ENCODE measurements at places on chromosomes 1 and 21.

DNA sequence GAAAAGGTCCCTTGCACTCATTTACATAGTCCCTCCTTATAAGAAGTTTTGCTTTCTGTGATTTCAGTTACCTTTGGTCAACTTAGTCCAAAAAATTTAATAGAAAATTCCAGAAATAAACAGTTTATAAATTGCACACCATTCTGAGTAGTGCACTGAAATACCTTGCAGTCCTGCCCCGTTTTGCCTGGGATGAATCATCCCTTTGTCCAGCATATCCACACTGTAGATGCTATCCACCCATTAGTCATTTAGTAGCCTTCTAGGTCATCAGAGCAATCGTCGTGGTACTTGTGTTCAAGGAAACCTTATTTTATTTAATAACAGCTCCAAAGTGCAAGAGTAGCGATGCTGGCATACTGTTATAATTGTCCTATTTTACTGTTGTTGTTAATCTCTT is 38.0 kb downstream of the SPRTN start:
- no peak for DNase-seq

DNA sequence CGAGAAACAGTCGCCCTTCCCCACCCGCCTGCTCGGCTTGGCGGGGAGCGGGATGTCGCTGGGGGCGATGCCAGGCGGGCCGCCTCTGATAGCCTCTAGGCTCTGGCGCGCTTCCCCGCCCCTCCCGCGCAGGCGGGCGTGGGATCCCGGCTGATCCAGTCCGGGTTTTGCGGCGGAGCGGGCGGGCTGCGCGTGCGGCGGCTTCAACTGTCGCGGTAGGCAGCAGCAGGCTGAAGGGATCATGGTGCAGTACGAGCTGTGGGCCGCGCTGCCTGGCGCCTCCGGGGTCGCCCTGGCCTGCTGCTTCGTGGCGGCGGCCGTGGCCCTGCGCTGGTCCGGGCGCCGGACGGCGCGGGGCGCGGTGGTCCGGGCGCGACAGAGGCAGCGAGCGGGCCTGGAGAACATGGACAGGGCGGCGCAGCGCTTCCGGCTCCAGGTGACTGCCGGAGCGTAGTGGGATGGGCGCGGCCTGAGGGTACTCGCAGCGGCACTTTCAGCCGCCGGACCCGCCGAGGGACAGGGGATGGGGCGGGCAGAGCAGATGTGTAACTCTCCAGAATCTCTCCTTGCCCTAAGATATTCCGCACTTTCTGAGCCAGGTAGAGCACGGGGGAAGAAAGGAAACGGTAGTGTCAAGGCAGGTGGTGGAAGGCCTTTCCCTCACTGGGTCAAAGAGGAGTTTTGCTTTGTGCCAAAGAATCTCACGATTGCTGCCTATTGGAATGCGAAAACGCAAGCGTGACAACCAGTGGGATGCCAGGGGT is at the start of gene FAAH:
Gene FAAH, plus strand, starts transcription at position 210 of the 764 bp plus-strand sequence. Its CDS starts 32 bp downstream, at position 242.
- no peak for DNase-seq

DNA sequence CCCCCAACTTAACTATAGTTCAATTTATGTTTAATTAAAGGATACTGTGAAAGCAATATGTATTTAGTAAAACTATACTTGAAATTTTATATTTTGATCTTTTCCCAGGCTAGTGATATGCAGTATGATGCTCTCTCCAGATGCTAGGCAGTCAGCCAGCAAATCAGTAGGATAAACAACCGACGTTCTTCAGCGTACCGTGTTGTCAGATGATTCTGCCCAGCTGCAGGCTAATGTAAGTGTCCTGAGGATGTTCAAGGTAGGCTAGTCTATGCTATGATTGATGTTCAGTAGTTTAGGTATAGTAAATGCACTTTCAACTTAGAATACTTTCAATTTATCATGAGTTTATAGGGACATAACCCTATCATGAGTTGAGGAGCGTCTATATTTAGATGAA is 762.6 kb downstream of the MRPL39 start:
- no peak for DNase-seq

DNA sequence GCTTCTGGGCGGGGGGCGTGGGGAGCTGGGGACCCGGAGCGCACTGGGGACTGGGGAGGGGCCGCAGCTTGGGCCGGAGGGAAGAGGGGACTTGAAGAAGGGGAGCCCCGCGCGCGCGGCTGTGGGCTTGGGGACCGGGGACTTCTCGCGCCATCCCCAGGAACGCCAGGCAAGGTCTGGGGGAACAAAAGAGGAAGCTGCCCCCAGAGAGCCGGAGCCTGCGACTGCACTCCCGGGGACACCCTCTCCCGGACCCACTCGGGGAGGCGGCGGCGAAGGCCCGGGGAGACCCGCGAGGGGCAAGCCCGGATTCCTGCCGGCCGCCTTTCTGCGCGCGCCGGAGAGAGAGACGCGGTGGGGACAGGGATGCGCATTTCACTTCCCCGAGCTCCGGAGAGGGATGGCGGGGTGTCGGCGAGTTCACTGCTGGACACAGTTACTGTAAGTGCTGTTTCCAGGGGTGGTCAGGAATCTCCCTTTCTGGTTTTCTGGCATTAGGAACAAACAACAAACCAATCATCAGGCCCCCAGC is 732 bp downstream of the ABCG1 start:
- DNase-seq, result peak; percentile 50

DNA sequence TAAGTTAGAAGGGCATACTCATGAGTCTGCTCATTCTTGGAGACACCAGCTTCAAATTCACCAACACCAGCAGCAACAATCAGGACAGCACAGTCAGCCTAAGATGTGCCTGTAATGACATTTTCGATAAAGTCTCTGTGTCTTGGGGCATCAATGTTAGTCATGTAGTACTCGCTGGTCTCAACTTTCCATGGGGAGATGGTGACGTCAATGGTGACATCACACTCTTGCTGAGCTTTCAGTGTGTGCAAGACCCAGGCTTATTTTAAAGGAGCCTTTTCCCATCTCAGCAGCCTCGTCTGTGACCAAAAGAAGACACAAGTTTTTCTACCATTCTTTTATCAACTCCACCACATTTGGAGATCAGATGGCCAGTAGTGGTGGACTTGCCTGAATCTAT is 75.5 kb downstream of the SERINC2 start:
- DNase-seq, result no peak

DNA sequence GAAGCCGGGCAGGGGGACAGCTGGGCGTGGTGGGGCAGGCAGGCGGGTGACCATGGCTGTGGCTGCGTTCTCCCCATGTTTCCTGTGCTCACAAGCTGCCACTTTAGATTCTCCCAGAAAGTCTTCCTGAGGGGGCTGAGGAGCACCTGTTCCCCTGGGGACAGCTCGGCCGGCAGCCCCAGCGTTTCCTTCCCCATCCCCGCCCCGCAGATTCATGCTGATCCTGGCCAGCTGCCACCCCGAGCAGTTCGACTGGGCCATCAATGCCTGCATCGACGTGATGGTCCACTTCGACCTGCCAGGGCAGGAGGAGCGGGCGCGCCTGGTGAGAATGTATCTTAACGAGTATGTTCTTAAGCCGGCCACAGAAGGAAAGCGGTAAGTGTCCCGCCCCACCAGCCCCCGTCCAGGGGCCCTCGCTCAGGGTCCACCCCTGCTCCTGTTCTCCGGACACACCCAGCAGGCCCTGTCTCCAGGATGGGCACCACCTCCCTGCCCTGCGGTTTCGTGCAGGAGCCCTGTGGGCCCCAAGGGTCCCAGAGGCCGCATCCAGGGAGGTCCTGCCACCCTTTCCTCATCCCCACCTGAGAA is 10.9 kb upstream of the ATAD3B start:
- DNase-seq, result no peak

- DNase-seq, result no peak
These were observed 152.3 kb downstream of the PCNX2 start for GRCh38 chr1:233143241-233143640.
